AG09319 (cell line): ENCODE measurements at places on chromosomes 5 and 9.

- DNase-seq, result no peak
Measured at GRCh38 chr5:179120951-179121666, 60.9 kb downstream of the ZNF354C start.

- DNase-seq, result no peak
Measured at GRCh38 chr5:155919126-155919525, 407.8 kb upstream of the SGCD start.

GRCh38 chr5:131718487-131719014 lies 78.3 kb downstream of the FNIP1 start:
- no peak for DNase-seq

GRCh38 chr5:66122379-66123034 lies 21.6 kb upstream of the SREK1 start:
- no peak for DNase-seq

DNA sequence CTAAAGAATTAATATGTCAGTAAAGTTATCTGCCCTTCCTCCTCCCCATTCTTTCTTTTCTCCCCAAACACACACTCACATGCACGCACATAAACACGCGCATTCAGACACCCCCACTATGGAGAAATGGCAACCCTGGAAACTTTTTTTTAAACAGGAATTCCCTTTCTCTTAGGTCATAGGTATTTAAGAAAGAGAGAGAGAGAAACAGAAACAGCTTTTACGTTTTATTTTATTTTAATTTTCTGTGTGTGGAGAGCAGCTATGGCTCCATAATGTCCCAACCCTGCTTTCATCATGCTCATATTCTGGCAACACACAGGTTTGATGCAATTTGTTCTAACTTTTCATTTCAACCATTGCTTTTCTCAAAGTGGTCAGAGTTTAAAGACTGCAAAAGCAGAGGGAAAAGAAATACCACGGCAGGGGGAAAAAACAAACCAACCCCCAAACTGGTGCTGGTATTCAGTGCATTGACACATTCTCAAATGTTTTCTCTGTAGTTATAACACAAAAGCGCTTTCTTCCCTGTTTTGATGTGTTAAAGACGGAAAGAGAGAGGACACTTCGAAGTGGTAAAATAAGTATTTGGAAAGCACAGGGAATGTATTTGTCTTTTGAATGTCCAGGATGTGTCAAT lies 126.0 kb upstream of the TMEM161B start:
- DNase-seq, result no peak

GRCh38 chr5:107502676-107503060 lies 168.1 kb downstream of the EFNA5 start:
- DNase-seq, result no peak

DNA sequence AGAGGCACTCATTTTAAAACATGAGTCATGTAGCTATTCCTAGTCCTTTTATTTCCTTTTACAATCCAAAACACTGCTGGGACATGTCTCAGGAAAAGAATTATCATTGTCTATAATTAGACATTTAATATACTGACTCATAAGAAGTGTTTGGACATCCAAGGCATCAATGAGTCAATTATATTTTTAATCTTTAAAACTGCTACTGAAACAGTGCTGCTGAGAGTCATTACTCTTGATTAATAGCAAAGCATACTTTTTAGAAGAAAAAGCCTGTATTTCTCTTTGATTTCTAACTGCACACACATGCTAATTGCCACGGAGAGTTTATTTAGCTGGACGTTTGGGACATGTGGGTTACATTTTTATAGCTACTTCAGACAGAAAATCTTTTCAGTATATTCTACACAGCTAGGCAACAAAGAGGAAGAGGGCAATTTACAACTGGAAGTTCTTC lies 1249.0 kb upstream of the CDH18 start:
- no peak for DNase-seq

GRCh38 chr9:21070171-21070571 lies 7.6 kb downstream of the IFNB1 start:
- DNase-seq, result peak; percentile 72

DNA sequence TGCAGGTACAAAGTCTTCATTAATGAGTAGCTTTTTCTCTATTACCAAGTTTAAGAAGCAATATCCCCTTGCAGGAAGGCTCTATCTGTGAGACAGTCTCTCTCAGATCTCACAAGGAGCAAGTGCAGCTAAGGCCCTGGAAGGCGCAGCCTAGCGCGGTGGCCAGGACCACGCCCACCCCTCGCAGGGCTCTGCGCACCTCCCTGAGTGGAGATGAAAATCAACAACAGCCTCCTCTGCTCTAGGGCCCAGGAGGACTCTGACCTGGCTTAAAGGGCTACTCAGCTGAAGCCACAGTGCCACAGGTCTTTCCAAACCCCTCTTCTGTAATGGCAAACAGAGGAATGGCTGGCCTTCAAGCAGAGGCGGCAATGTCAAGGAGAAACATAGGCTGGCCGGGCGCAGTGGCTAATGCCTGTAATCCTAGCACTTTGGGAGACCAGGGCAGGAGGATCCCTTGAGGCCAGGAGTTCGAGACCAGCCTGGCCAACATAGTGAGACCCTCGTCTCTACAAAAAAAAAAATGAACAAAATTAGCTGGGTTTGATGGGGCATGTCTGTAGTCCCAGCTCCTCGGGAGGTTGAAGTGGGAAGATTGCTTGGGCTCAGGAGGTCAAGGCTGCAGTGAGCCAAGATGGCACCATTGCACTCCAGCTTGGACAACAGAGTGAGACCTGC lies 11.9 kb downstream of the SEC16A start:
- DNase-seq, result no peak

DNA sequence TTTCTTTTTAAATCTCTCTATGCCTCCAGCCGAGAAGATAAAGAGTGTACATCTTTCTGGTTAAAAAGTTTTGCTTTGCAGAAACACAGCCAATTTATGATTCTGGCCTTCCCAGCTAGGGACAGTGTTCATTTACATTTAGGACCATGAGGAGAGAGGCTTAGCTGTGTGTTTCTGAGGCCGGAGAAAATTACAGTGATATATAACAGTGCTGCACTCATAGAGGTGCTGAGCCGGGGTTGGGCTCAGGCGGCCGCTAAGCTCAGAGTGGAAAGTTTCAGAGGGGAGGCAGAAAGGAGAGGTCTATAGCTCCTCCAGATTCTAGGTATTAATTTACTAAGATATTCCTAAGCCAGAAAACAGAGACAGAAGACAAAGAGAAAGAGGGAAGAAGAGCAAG lies 37.0 kb upstream of the LCP2 start:
- DNase-seq, result no peak

GRCh38 chr9:3936520-3937235 lies 363.2 kb downstream of the GLIS3 start:
- no peak for DNase-seq

- DNase-seq, result no peak
Measured at GRCh38 chr9:5612185-5612530, 16.7 kb upstream of the RIC1 start.
